Stimulated activated CD8-positive, alpha-beta memory T cell treated with anti-CD3 and anti-CD28 coated beads, Interleukin-4, amount 100 ng/mL, for 1 hour (primary cell): ENCODE measurements at places on chromosomes 2 and 18.

- DNase-seq, result no peak
Observed at GRCh38 chr2:44599130-44599529, 237.4 kb downstream of the CAMKMT start.

DNA sequence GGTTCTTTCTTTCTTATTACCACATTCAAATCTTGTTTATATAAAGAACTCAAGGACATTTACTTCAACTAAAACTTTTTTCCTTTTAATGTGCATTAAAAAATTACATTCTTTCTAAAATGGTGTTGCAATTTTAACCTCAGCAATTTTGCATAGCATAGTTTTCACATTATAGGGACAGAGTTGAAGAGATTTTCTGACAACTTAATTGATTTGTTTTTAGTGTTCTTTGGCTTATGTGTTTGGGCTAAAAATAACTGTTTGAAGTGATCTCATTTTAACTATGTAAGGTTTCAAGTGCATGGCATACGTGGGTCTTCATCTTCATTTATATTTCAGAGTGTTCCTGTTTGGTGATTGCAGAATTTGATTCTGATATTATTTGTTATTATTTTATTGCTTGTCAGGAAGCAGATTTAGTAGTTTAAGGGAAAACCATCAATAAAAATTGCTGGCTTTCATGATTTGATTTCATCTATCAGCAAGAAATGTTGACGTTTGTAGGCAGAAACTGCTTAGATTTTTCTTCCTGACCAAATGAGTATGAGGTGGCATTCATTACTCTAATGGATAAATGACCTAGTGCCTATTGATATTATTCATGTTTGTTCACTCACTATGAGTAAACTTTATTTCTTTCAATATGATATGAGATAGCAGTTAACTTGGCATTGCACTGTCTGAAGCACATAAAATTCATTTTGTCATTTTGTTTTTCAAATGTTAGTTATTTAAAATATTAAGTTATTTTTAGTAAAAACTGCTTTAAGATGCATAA is 398.4 kb downstream of the NUP35 start:
- no peak for DNase-seq

DNA sequence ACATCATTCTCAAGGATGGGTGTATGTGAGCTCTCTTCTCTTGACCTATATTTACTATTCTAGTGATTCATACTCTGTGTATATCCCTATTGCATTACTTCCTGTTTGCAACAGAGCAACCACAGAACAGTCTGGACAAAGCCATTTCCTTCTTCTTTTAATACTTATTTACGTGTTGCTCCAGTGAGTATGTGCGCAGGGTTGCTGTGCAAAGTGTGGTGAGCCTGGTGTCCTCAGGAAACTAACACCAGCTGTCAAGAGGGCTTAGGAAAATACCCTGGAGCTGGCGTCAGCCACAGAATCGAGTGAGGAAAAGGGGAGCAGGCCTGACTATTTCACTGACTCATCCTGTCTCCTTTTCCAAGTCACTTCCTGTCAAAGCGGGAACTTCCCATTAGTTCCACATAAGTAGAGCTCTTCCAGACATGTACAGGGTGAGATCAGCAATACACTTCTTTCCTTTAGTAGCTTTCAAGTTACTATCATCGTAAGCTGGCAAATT is 214.1 kb upstream of the COPS8 start:
- no peak for DNase-seq

GRCh38 chr2:214393796-214394195 is 17.1 kb upstream of the VWC2L start:
- no peak for DNase-seq

- DNase-seq, result no peak
Observed at GRCh38 chr18:44683556-44683955, 2.9 kb downstream of the SETBP1 start.

DNA sequence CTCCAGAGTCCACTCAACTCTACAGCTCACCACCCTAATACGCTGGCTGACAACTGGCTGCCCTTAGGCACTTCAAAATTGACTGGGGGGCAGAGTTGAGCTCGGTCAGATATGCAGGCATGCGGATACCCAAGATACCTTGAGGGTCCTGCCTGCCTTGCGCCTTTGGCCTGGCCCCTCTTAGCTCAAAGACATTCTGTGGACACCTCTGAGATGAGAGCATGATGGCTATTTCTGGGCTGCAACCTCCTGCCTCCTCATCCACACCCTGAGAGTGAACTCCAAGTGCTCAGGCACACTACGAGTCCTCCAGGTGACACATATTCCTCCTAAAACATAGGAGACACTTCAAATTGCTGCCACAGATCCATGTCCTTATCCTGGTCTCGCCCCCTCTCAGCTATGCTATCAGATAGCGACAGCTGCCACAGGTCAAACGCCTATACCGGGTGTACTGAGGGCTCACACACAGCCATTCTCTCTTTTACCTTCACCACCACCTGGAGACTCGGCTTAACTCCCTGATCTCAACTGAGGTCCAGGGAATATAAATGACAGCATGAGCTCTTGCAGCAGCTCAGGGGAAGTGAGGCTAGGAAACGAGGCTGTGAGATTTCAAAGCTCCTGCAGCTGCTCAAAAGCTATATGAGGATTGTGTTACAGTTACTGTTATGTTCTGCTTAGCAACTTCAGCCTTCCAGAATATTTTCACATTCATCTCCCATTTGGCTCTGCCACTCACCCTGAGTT is 60.5 kb upstream of the TEX51 start:
- DNase-seq, result no peak

DNA sequence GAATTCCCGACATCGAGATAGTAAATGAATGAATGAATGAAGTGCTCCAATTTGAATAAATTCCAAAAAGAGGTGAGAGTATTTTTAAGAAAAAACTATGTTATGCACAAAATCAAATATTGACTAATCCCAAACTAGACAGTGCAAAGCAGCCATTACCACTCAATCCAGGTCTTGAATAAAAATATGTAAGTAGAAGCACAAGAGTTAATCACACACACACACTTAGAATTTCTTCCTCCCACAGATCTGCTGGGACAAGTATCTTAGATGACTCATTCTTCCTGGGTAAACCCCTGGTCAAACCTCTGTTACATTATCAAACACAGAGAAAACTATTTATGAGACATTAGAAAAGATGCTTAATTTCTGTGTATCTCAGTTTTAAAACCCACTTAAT is 102.0 kb downstream of the PLA2R1 start:
- DNase-seq, result no peak

DNA sequence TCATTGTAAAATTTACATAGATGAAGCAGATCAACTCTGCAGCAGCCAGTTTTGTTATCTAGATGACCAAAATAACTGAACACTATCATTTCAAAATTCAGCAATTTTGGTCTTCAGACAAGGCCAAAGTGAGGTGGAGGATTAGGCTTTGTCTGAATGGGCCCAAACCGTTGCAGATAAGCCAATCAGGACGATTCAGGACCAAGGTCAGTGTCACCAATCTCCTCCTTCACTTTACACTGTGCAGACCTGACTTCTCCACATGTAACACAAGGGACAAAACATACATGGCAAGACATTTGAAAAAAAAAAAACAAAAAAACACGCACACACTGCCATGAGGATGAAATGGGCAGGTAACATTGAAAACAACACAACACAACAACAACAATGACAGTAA is 211.2 kb downstream of the NAPG start:
- no peak for DNase-seq

DNA sequence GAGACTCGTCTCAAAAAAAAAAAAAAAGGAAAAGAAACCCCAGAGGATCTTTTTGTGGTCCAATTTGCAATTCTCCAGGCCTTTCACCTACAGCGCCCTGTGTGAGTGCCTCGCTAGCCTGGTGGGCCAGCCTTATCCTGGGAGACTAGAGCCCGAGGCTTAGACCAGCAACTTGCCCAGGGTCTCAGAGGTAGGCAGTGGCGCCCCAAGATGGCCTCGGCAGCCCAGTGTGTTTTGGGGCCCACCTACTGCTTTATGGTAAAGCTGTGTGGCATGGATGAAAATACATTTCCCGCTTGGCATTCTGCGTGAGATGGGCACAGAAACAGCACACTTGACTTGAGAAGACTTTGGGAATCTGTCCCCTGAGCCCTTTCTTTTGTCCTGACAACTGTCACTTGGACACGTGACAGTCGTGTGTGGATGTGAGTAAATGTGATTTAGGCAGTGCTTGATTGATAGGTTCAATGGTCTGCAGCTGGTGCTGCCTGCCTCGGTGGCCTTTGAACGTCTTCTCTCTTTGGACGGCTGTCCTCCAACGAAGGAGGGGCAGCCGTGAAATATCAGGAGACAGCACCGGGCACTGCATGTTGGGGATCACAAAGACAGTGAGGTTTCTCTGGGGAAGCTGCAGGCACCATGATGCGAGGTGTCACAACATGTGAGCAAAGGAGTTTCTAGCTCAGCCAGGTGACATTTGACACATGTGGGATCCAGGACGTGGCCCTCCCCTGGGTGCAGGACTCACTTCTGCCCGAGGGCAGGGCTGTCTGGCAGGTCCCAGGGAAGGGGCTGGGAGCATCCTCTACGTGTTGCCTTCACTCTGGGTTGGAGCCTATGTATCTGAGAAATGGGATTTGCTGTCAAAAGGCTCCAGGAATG is 209.5 kb upstream of the TWIST2 start:
- DNase-seq, result no peak

GRCh38 chr2:219230059-219230540 is 494 bp downstream of the ANKZF1 start:
- no peak for DNase-seq

DNA sequence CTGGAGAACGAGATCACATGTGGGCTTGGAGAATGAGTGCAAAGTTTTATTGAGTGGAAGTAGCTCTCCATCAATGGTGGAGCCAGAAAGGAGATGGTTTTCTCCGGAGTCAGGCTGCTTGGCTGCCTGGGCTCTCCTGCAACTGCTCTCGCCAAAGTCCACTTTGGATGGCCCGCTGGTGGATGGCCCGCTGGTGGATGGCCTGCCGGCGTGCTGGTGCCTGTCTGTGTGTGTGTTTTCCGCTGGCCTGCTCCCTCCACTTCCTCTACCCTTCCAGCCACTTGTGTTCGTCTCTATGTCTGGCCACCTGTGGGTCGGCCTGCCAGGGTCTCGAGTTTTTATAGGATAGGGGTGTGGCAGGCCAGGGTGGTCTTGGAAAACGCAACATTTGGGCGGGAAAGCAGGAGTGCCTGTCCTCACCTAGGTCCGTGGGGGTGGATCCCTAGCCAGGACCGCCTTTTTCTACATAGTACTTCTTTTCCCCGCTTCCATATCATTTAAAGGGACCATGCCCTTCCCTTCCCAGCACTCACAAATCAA is 1292.1 kb upstream of the PIK3C3 start:
- no peak for DNase-seq

DNA sequence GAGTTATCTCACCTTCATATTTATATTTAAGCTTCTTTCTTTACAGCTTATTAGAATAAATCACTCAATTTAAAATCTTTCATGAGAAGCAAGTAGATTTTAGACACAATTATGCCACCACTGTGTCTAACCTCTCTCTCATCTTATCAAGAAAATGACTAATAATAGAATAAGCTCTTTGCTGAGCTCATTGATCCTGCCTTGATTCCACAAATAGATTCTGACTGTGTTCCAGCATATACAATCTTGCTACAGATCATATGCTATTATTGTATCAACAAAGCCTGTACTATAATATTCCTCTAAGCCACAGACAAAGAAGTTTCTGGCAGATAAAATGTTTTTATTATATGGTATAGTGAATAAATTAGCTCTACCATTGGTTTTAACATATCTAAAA is 168.7 kb upstream of the GULP1 start:
- no peak for DNase-seq

DNA sequence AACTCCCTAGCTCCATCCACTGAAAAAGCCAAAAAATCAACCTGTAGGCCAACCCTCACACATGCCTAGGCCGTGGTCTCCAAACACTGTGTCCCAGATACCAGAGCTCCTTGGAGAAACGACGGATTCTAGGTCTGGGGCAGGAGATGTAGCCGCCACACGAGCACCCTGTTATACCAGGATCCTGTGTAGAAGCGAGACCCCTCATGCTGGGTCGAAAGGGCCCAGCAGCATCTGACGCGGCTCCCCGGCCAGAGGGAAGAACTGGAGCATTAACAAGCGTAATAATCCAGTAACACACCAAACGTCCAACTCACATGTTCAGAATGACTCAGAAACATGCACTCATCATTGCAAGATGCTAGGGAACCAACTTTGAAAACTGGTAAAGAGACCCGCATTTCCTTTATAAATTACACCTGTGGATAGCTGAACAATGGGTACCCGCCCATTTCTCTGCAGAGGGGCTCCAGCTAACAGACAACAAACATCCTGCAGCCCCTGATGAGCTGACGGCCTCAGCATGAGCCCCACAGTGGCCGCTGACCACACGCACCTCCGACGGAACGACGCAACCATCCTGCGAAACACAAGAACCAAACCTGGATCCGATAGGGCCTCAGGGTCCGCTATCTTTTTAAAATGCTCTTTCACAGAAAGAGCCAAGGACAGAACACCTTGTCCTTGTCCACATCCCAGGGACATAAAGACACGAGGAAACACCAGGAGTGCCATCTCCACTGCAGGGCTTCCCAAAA is 14.2 kb downstream of the SLC66A2 start:
- DNase-seq, result no peak

GRCh38 chr2:228703152-228703551 is 521.7 kb upstream of the SPHKAP start:
- DNase-seq, result no peak

DNA sequence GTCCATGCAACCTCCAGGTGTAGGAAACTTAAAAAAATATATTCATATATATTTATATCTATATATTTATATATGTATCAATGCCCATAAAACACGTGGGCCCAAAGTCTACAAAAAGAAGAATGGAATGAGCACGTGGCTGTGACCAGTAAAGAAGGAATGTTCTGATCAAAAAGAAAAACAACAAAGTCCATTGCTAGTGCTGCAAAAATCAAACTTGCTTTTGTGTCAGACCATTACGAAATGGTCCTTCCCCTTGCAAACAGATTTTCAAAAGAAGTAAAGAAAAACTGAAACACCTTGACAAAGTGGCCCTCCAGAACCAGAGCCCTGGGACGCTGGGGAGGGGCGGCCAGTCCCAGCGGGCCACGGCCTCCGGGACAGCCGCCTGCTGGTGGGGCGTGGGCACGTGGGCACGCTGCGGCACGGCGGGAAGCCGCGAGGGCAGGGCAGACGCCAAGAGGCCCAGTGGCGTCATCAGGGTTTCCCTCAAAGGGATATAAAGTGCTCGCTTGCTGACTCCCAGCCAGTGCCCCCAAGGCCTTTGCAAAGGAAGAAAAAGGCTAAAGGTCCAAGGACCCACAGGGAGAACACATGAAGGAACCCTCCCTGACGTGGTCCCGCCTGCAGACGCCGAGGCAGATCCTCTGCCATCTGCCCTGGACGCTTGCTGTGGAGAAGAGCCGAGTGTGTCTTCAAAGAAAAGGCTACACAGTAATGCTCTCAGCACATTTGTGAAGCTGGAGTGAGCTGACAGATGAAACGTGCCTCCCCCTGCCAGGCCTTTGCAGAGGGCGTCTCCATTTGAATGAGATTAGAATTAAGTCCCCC is 201.8 kb downstream of the TWIST2 start:
- no peak for DNase-seq
